Sigmoid colon (tissue), 7 donors: ENCODE measurements at places on chromosomes 5 and 9. TPM values are rescaled to one million over a fixed set of nuclear protein-coding genes. Genes with fewer than 3 reads are reported as not detected.

- H3K4me3 ChIP-seq: no peak overlapping the region
- H3K36me3 ChIP-seq: no peaks in the 10 kb centered on the region
- H3K4me1 ChIP-seq: no peaks in the 10 kb centered on the region
- no peak for DNase-seq
- no peaks in the 10 kb centered on the region for H3K27me3 ChIP-seq
Measured at GRCh38 chr5:113264046-113264445, 170.7 kb downstream of the TSSK1B start.

The SLC34A3 gene
- not detected for polyA plus RNA-seq

The NMUR2 gene
- not detected for polyA plus RNA-seq

The PAEP gene
- polyA plus RNA-seq: not detected

The C5orf46 gene
- polyA plus RNA-seq: not detected

- no peak for DNase-seq
- H3K4me1 ChIP-seq: peaks cover 25% of the 10 kb centered on the region
- H3K36me3 ChIP-seq: no peaks in the 10 kb centered on the region
- no peak overlapping the region for H3K27ac ChIP-seq
- peaks cover 6% of the 10 kb centered on the region for H3K27me3 ChIP-seq
Measured at GRCh38 chr9:96031366-96031824, 155.9 kb downstream of the ERCC6L2 start.

GRCh38 chr9:126419475-126419874, 92.8 kb downstream of the MVB12B start:
- no peak overlapping the region for H3K27ac ChIP-seq
- no peak for DNase-seq
- H3K36me3 ChIP-seq: peaks cover 14% of the 10 kb centered on the region

- H3K27ac ChIP-seq: peak overlapping the region; percentile 54
- peaks cover 17% of the 10 kb centered on the region for H3K4me1 ChIP-seq
- H3K4me3 ChIP-seq: no peak overlapping the region
- no peak for DNase-seq
- H3K27me3 ChIP-seq: no peaks in the 10 kb centered on the region
Measured at GRCh38 chr9:83431101-83432060, 106.8 kb downstream of the FRMD3 start.

- peaks cover 4% of the 10 kb centered on the region for H3K4me1 ChIP-seq
- H3K36me3 ChIP-seq: no peaks in the 10 kb centered on the region
- H3K27me3 ChIP-seq: no peaks in the 10 kb centered on the region
- no peak for DNase-seq
- H3K27ac ChIP-seq: no peak overlapping the region
Measured at GRCh38 chr5:65084795-65085515, 316.2 kb downstream of the CWC27 start.

GRCh38 chr9:6610073-6610472, 35.5 kb downstream of the GLDC start:
- no peak overlapping the region for H3K4me3 ChIP-seq
- no peak overlapping the region for H3K27ac ChIP-seq
- no peak for DNase-seq
- no peaks in the 10 kb centered on the region for H3K27me3 ChIP-seq
- H3K4me1 ChIP-seq: no peaks in the 10 kb centered on the region

The IFNK gene
- polyA plus RNA-seq: not detected

The SPINK1 gene
- polyA plus RNA-seq: 164 TPM

The COL5A1 gene
- polyA plus RNA-seq: 4.2 TPM

The NDUFA8 gene
- polyA plus RNA-seq: 92.7 TPM

- no peaks in the 10 kb centered on the region for H3K4me1 ChIP-seq
- no peaks in the 10 kb centered on the region for H3K36me3 ChIP-seq
- DNase-seq: no peak
- no peak overlapping the region for H3K4me3 ChIP-seq
- H3K27me3 ChIP-seq: no peaks in the 10 kb centered on the region
Measured at GRCh38 chr9:31188496-31188895, 1195.9 kb upstream of the ACO1 start.

GRCh38 chr5:91884036-91884435, 500.9 kb upstream of the ARRDC3 start:
- no peaks in the 10 kb centered on the region for H3K36me3 ChIP-seq
- H3K27me3 ChIP-seq: no peaks in the 10 kb centered on the region
- H3K27ac ChIP-seq: no peak overlapping the region
- no peaks in the 10 kb centered on the region for H3K4me1 ChIP-seq

DNA sequence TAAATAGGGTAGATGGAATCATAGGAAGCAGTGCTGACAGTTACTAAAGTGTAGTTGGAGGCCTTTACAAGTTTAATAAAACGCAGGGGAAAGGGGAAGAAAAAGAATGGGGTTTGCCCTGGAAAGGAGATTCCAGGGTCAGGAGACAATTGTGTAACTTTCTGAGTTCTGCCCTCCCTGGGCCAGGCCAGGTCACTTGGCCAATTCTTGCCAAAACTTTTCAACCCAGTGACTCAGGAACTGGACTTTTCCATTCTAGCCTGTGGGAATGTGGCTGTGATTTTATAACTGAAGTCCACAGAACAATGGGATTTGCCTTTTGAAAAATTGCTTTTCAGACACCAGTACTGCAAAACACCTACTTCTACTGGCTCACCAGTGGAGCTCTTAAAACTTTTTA, 289.8 kb upstream of the ANKRD55 start:
- peak overlapping the region; percentile 52 for H3K27ac ChIP-seq
- no peak overlapping the region for H3K4me3 ChIP-seq
- peaks cover 19% of the 10 kb centered on the region for H3K4me1 ChIP-seq
- no peak for DNase-seq
- no peaks in the 10 kb centered on the region for H3K27me3 ChIP-seq
- no peaks in the 10 kb centered on the region for H3K36me3 ChIP-seq

DNA sequence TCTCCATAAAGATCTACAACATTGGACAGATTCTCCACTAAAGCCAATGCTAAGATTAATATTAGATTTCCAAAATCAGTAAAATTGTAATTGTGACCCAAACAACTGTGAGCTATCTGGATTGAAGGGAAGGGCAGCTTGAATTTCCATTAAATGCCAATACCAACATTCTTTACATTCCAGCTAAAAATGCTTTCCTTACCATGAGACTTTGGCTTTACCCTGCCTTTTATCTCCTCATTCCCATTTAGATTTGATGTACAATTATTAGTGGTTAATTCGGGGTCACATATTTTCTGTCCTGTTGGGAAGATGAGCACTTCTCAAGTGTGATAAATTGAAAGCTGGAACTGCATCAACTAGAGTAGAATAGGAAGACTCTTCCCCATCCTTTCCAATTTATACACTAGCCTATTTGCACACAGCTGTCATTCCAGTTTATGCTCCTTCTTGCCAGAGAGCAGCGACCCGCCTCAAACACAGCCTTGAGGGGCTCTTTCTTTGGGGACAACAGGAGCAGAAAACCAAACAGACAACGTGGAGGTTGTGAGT, 33.1 kb upstream of the MYOT start:
- no peak overlapping the region for H3K4me3 ChIP-seq
- H3K27ac ChIP-seq: peak overlapping the region; percentile 75
- H3K4me1 ChIP-seq: peaks cover 42% of the 10 kb centered on the region
- no peak for DNase-seq
- H3K27me3 ChIP-seq: no peaks in the 10 kb centered on the region
- no peaks in the 10 kb centered on the region for H3K36me3 ChIP-seq

The PDLIM4 gene
- polyA plus RNA-seq: 2.1 TPM

The NTNG2 gene
- 0.60 TPM for polyA plus RNA-seq

- no peaks in the 10 kb centered on the region for H3K4me1 ChIP-seq
- H3K36me3 ChIP-seq: no peaks in the 10 kb centered on the region
- no peak overlapping the region for H3K27ac ChIP-seq
- no peak for DNase-seq
- H3K4me3 ChIP-seq: no peak overlapping the region
Measured at GRCh38 chr9:89597711-89598362, 7.0 kb upstream of the GADD45G start.

DNA sequence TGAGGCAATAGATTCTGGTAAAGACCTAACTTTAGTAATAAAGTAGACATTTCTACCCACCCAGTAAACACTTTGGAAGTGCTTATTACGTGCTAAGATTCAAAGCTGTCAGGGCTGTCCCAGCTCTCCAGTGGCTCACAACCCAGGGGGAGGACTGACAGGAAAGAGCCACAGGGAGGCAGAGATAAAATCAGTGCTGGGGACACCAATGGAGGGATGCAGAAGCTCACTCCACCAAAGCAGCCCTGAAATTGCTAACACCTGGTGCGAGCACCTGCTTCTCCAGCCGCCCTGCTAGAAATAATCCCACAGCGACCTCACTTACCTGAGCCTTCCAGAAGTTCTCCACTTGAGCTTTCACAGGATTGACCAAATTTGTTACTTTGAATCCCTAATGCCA, 501.0 kb downstream of the BNC2 start:
- H3K4me1 ChIP-seq: no peaks in the 10 kb centered on the region
- DNase-seq: no peak
- no peaks in the 10 kb centered on the region for H3K27me3 ChIP-seq

- H3K27ac ChIP-seq: no peak overlapping the region
- peaks cover 3% of the 10 kb centered on the region for H3K27me3 ChIP-seq
- H3K4me1 ChIP-seq: peaks cover 5% of the 10 kb centered on the region
- no peaks in the 10 kb centered on the region for H3K36me3 ChIP-seq
- no peak overlapping the region for H3K4me3 ChIP-seq
- DNase-seq: no peak
Measured at GRCh38 chr5:135053278-135053677, 19.2 kb upstream of the PITX1 start.

The ACER2 gene
- 1.3 TPM for polyA plus RNA-seq

GRCh38 chr5:113489299-113489698, 1.0 kb upstream of the MCC start:
- peak overlapping the region; percentile 46 for H3K27ac ChIP-seq
- no peak overlapping the region for H3K4me3 ChIP-seq
- no peak for DNase-seq
- H3K27me3 ChIP-seq: no peaks in the 10 kb centered on the region
- peaks cover 15% of the 10 kb centered on the region for H3K4me1 ChIP-seq
- no peaks in the 10 kb centered on the region for H3K36me3 ChIP-seq

DNA sequence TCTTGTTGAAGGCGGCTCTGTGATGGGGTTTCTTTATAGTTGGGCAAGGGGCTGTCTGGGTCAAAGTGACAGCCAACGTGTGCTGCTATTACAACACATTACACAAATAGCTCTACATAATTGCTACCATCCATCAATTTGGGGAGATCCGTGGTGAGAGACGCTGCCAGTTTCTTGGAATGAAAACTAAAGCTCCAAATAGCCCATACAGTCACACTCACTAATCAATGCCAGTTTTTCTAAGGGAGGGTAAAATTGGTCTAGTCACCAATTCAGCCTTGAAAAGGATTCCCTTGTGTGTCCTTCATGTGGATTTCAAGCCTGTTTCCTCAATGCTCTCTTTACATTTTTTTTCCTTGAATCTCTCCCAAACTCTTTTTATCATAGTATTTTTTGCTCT, 343.3 kb upstream of the KLF4 start:
- no peaks in the 10 kb centered on the region for H3K4me1 ChIP-seq
- DNase-seq: no peak
- H3K4me3 ChIP-seq: no peak overlapping the region
- no peaks in the 10 kb centered on the region for H3K27me3 ChIP-seq
- H3K27ac ChIP-seq: no peak overlapping the region

DNA sequence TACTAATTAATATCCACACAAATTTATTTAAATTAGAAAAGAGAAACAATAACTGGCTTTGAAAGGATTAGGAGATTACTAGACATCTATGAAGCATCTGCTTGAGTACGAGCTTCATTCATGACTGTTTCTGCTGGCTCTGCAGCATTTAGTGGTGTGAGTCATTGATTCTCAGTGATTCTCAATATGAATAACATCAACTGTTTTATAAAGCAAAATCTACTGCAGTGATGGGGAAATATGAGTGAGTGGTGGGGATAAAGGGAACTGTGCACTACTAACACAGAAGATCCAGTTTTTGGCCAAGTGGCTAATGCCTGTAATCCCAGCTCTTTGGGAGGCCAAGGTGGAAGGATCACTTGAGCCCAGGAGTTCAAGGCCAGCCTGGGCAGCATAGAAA, 8.4 kb downstream of the FNBP1 start:
- no peaks in the 10 kb centered on the region for H3K36me3 ChIP-seq
- DNase-seq: no peak
- H3K27me3 ChIP-seq: no peaks in the 10 kb centered on the region

GRCh38 chr9:12819436-12820185, 44.8 kb downstream of the LURAP1L start:
- H3K36me3 ChIP-seq: no peaks in the 10 kb centered on the region
- peaks cover 80% of the 10 kb centered on the region for H3K4me1 ChIP-seq
- no peaks in the 10 kb centered on the region for H3K27me3 ChIP-seq
- H3K27ac ChIP-seq: no peak overlapping the region

DNA sequence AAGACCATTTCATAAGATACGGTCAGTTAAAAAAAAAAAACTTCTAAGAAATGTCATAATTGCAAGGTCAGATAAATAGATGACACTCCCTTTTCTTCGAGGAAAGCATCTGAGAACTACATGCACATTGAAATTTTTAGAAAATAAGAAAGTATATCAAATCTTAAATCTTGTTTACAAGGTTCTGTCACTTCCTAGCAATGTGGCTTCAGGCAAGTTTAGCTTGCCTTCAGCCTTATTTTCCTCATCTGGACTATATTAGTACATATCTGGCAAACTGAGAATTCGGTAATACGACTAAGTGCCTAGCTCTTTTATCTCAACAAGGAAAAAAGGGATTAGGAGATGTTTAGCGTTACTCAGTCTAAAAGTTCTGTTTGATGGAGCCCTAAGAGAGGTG, 32.5 kb upstream of the OR2K2 start:
- H3K4me3 ChIP-seq: no peak overlapping the region
- no peaks in the 10 kb centered on the region for H3K4me1 ChIP-seq

- no peaks in the 10 kb centered on the region for H3K27me3 ChIP-seq
- no peaks in the 10 kb centered on the region for H3K4me1 ChIP-seq
- H3K36me3 ChIP-seq: no peaks in the 10 kb centered on the region
- DNase-seq: no peak
Measured at GRCh38 chr5:3963652-3964051, 368.0 kb downstream of the IRX1 start.

DNA sequence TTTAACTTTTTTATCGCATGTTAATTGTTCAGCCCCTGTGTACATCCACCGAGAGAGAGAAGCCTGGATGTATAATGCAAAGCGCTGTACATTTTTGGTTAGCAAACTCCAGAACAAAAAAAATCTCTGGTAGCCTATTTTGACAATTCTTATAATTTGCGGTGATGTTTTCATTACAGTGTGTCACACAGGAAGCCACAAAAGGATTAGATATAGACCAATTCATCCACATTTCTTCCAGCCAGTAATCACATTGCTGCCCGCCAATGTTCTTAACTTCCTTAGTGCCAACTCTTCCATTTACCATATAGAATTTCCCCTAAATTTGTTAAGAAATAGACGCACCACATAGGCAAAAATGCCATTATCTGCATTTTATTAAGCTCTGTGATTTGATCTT, 435.6 kb downstream of the EFNA5 start:
- H3K27ac ChIP-seq: no peak overlapping the region
- H3K36me3 ChIP-seq: no peaks in the 10 kb centered on the region
- H3K27me3 ChIP-seq: no peaks in the 10 kb centered on the region
- H3K4me1 ChIP-seq: no peaks in the 10 kb centered on the region
- H3K4me3 ChIP-seq: no peak overlapping the region
